ENCODE measurements at places on chromosomes 4 and X.

DNA sequence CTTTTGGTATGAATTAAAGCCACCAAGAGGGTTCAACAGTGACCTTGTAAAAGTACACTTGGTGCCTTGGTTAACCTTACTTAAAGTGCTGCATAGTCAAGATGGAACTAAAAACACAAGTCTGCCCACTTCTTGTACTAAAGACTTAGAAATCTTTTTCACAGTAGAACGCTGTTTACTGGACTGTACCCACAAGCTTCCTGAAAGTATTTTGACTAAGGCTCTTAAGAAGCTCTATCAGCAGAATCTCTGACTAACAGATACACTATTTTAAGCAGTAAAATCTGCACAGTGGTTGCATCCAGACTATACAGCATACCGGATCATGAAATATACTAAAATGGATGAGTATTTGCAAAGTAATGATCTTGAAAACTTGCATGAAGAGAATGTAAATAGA is 7.2 kb downstream of the RAB28 start:
- DNase-seq = no peak

DNA sequence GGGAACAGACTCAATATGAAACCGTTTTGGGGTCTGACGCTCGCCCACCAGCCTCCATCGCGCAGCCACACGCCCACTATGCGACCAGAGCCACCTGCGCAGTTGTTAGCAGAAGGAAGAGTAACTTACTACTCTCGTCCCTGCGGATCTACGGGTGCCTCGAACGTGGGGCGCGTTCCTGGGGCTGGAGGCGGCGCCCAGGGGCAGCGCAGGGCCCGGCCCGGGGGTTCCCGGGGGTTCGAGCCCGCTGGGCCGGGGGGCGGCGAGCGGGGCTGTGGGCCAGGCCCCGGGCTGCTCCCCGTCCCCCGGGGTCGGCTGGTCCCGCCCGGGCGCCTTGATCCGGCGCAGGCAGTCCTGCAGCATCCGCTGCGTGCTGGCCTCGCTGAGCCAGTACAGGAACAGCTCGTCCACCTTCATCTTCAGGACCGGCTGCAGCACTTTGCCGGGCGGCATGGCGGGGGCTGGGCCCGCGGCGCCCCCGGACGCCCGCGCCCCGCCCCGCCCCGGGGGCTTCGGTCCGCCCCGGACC is 404 bp downstream of the PPP2R3B start:
- no peak for DNase-seq

- no peak for DNase-seq
Observed at GRCh38 chrX:20140420-20140819, 1.2 kb downstream of the EIF1AX start.

GRCh38 chr4:7107166-7107905 is 39.5 kb upstream of the GRPEL1 start:
- no peak for DNase-seq

- DNase-seq = no peak
Observed at GRCh38 chr4:101782546-101782945, 8.0 kb upstream of the BANK1 start.

DNA sequence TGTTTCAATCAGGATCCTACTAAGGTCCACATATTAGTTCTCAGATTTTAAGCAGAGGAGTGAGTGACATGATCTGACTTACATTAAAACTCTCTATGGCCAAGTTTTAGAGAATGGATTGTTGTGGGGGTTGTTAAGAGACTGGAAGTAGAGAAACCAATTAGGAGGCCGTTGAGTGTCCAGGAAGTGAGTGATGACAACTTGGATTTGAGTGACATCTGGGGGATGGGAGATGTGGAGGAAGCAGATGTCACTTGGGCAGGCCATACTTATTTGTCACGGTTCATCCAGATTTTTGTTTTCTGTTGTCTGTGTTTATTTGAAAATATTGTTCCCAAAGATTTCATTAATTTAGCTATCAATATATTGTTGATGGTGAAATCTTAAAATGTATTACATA is 28.3 kb downstream of the ADD1 start:
- no peak for DNase-seq

GRCh38 chr4:87390551-87390890 is 467 bp downstream of the HSD17B11 start:
- no peak for DNase-seq

- DNase-seq = no peak
Observed at GRCh38 chr4:148044912-148045352, 313.0 kb downstream of the ARHGAP10 start.
